ENCODE measurements at places on chromosomes 16 and 17.
A peak's percentile ranks its signal among the peaks of the same experiment; 100 is the strongest.

DNA sequence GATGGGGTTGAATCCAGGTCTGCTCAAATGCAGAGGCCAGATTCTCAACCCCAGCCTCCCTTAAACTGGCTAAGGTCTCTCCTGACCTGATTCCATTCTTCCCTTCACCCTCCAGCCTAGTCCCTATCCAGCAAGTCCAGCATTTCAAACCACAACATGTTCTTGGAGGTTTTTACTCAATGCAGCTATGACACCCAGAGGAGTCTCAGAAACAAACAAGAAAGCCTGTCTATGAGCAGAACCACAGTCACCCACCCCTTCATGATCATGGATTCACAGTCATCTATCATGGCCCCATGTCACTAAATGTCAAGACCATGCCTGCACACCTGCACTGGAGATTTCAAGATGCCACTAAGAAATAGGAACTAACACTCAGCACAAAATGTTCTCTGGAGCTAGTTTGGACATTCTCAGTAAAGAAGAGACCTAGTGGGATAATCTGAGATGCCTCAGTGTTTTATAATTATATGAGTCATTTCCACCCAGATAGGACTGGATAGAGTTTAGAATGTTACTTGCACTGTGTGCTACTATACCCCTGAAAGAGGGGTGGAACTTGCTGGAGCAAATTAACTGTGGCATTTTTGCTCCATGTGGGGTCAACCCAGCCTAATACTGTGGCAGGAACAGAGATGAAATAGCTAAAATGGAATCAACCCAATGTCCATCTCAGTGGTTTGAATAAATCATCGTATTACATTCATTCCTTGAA lies 9.5 kb upstream of the METTL22 start:
- DNase-seq = no peak

DNA sequence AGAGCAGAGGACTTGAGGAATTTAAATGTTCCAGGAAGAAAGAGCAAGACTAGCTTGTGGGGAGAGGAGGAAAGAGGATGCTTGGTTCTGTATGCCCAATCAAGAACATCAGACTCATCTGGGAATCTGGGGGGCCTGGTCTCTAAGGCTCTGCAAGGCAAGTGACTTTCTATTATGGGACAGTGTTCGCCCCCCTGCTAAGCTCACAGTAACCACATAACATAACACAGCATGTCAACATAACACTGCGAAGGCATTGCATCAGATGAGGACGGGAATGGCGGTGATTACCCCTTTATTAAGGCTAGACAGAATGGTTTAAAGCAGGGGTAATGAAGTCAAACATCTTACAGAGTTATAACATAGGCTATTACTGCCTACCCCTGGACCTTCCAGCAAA lies 176.6 kb upstream of the IRX6 start:
- no peak for DNase-seq

DNA sequence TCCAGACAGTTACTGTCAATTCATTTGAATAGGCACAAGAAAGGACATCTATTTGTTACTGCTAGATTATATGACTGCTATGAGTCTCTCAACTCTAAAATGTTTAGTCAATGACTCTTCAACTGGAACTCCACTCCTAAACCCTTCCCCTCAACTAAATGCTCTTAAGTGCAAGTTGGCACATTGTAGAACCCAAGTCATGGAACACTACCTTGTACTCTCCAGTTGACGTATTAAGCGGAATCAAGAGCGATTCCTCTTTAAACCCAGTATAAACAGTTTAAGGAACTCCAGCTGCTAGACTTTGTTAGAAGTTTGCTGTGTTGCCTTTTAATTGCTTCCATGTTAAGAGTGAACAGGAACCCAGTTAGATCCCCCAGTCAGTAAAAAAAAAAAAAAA lies 44.6 kb downstream of the STH start:
- no peak for DNase-seq

- DNase-seq = no peak
Observed at GRCh38 chr16:5852151-5852550, 754.6 kb upstream of the EEF2KMT start.

DNA sequence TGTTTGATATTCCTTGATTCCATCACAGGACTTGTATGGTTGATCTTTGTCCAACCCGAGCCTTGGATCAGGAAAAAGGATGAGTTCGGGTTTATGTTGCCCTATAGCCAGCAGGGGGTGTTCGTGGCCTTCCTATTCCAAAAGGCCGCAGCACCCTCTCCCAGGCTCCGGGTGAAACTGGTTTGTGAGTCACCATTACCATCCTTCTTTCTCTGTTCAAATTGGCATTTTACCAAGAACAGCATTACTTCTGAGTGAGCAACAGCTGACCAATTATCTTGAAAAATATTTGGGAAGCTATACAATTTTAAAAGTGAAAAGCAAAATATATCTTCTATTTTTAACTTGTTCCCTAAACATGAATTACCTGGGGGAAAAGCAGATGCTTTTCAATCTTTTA lies 24.3 kb upstream of the KRT20 start:
- DNase-seq = peak; percentile 80

DNA sequence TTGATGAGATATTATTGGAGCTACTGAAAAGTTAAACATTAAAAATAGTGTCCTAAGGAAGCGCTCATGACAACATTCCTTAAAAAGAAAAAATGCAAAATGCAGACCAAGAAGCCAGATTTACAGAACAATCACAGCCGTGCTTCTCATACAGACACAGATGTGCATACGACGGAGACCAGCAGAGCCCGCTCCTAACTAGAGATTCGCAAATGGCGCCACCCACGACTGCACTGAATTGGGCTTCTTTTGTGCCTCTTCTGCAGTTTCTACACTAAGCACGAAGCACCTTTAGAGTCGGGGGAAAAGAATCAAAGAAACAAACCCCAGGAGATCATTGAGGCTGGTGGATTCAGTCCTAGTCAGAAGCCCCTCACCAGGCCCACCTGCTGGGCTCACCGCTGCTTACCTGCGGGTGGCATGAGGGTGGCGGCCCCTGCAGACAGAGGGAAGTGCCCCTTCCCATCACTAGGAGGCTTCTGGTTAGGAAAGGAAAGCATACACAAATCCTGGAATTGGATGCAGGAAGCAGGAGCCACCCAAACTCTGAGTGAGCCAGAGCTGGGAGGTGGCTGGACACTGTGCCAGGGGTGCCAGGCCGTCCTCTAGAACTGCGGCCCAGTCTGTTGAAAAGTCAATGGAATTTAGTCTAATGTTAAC lies 64.9 kb upstream of the CHMP6 start:
- no peak for DNase-seq

- DNase-seq = no peak
Observed at GRCh38 chr16:2198283-2198682, 1.9 kb upstream of the CASKIN1 start.

- no peak for DNase-seq
Observed at GRCh38 chr17:83099086-83099555, 19.7 kb downstream of the METRNL start.

DNA sequence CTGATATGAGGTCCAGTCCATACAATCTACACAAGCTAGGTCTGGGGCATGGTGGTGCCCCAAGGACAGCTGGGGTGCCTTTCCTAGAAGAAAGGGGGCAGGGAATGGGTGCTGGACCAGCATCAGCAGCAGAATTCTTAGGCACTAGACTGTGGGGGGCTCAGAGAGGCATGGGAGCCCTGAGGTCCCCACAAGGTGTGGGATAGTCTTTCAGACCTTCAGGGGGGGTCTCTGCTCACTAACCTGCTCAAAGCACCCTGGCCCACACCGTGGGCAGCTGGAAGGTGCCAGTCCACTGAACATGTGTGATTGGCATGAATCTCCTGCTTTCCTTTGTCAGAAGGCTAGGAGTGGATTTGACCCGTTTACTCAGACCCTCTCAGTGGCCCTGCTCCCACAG lies 26.1 kb upstream of the C16orf78 start:
- no peak for DNase-seq

DNA sequence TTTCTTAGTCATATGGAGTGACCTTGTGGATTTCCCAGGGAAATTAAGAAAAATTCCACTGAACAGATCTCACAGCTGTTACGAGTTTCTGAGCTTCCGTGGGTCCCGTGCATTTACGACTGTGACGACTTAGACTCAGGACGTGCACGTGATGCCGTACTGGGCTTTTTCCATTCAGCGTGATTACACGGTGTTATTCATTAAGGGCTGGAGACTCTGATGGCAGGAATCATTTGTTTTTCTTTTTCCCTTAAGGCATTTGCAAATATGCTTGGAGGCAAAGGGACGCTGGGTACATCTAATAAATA lies 57.2 kb downstream of the TBC1D16 start:
- no peak for DNase-seq

GRCh38 chr17:79531191-79532095 lies 79.4 kb downstream of the RBFOX3 start:
- no peak for DNase-seq

DNA sequence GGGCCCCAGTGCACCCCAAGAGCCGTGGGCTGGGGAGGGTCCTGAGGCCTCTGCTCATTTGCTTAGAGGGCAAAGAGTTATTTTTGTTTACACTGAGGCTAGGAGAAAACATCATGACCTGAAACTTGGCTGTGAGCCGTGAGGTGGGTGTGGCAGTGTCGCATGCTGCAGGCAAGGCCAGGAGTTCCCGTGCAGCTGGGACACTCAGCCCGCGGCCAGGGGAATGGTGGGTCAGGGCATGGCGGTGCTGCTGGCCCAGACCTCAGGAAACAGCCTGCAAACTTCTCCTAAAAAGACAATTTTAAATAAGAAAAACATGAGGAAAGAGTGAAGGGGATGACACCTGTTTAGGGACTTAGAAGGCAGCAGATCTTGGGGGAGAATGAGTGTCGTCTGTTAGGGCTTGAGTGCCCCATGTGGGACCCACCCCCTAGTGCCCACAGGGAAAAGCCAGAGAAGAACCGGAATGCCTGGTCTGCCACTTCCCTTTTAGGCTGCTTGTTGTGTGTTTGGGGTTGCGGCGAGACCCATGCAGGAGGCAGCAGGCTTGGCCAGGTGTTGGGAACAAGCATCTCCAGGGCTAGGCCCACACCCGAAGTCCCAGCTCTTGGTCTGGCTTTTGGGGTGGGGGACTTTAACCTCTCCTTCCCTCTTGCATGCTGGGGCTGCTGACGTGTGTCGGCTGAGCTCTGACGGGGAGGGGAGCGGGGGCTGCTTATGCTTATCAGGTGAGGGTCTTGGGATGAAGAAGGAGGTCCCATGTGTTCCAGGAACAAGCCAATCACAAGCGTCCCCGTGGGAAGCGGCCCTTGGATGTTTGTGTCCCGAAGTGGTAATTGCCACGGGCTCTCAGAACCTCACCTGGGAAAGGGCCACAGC lies 80.9 kb upstream of the GNG13 start:
- DNase-seq = no peak

DNA sequence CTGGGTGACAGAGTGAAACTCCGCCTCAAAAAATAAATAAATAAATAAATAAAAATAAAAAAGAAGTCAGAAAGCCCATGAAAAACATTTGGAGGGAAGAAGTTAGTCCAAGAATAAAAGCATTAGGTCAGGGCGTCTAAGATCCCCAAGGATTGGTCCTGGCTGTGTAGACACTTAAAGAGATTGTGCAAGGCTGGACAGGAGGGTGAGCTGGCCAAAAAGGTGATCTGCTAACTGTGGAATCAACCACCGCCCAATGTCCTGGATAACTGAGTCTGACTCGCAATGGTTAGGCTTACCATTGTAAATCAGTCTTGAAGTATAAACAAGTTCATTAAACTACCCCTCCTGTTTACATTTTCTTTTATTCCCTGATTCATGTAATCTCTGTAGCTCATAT lies 8.8 kb upstream of the ABCA8 start:
- no peak for DNase-seq

DNA sequence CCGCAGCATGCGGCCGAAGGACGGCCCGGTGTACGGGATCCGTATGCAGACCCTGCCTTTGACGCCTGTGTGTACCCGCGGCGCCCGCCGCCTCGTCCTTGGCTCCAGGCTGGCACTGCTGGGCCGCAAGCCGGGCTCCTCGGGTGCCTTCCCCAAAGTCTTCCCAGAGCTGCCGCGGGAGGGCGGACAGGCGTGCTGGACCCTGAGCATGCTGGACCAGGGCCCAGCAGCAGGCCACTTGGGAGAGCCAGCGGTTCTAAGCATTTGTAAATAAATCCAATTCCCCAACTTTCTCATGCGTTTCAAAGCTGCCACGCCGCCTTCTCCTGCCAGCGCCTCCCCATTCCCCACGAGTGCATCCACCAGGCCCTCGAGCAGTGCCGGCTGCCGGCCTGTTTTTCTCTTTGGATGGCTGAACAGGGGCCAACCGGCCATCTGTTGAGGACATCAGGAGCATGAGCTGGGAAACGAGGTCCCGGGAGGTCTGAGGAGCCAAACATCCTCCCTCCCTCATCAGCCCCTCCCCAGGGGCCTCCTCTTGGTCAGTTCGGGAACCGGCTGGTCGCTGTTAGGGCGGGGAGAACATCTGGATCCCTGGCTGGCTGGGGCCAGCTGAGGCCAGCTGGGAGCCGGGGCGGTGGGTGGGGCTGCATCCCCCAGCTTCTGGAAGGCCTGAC lies 20.5 kb upstream of the PABPN1L start:
- no peak for DNase-seq

- DNase-seq = no peak
Observed at GRCh38 chr17:17313350-17313991, 10.3 kb downstream of the NT5M start.

GRCh38 chr16:16064874-16065384 lies 115.5 kb downstream of the ABCC1 start:
- DNase-seq = no peak

DNA sequence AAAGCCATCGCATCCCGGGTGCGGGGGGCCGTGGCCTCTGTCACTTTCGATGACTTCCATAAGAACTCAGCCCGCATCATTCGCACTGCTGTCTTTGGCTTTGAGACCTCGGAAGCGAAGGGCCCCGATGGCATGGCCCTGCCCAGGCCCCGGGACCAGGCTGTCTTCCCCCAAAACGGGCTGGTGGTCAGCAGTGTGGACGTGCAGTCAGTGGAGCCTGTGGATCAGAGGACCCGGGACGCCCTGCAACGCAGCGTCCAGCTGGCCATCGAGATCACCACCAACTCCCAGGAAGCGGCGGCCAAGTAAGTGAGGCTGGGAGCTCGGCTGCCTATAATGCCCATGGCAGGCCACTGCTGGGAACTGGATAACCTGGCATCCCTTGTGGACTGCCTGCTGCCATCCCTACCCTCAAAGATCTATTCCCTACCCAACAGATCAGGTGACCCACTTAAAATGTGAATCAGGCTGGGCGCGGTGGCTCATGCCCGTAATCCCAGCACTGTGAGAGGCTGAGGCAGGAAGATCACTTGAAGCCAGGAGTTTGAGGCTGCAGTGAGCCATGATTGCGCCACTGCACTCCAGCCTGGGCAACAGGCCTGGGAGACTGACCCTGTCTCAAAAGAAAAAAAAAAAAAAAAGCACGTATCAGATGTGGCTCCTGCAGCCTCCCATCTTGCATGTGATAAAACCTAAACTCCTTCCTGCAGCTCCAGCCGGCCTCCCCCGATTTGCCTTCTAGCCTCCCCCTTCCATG lies 18.3 kb downstream of the CDIPT start:
- no peak for DNase-seq

Data from HAP-1 (cell line).